ENCODE measurements at places on chromosomes 7 and 10.
A peak's percentile ranks its signal among the peaks of the same experiment; 100 is the strongest.

DNA sequence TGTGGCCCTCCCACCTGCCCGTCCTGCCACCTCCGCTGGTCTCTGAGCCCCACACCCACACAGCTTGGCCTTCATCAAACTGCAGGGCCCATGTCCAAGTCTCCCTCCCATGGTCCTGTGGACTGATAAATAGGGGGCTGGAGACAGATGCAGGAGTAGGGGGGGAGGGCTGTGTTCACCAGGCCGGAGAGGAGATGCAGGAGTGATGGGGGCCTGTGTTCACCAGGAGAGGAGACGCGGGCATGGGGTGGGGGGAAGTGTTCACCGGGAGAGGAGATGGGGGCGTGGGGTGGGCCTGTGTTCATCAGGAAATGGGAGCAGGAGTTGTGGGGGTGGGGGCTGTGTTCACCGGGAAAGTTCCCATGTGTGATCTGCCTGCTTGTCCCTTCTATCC lies 37.0 kb downstream of the JAKMIP3 start:
- no peak for DNase-seq

GRCh38 chr7:68440866-68441265 lies 1157.4 kb upstream of the AUTS2 start:
- no peak for DNase-seq

DNA sequence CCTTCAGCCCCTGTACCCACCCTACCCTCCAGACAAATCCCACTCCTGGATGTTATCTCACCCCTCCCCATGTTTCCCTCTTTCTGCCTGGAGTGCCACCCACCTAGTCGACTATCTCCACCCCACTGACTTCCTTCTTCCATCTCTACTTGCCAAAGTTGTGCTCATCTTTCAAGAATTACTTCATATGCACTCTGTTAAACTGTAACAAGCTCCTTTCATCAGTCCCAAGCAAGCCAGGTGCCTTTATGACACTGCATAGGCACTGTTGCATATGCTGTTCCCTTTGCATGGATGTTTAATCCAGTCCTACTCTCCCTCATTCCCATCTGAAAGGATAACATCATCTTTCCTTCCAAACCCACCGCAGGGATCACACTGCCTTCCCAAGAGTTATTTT lies 8.9 kb upstream of the CDK1 start:
- no peak for DNase-seq

- no peak for DNase-seq
Measured at GRCh38 chr10:36063396-36063795, 421.3 kb upstream of the FZD8 start.

GRCh38 chr10:61992671-61993668 lies 91.5 kb downstream of the ARID5B start:
- DNase-seq = peak; percentile 65

- DNase-seq = no peak
Measured at GRCh38 chr10:74982634-74982982, 128.8 kb upstream of the SAMD8 start.

- no peak for DNase-seq
Measured at GRCh38 chr10:99908512-99908911, 101.2 kb downstream of the DNMBP start.

DNA sequence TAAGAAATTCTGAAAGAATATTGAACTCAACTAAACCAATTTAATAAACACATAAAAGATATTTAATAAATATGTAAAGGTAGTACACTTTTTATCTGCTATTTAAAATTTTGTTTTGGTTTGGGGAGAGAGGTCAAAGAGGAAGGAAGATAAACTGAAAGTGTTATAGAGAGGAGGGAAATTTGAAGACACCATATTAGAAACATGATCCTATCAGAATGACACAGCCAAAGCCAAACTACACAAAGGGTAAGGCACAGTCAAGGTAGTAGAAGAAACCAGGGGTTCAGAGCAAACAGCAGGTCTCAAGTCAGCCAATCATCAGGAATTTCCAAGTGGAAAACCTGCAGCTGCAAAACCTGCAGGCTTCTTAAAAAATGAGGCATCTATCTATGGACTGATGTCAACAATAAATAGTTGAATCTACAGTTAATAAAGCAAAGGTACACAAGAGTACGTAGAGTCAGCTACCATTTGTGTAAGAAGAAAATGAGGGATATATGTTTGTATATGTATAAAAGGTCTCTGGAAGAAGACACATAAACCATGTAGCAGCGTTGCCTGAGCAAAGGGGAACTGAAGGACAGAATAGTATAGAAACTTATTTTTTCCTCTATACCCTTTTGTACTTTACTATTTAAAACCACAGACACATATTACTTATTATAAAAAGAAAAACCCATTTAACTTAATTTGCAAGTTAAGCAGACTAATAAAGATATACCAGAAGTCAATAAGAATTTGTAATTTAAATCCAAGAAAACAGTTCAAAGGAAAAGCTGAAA lies 10.0 kb downstream of the ZNF800 start:
- no peak for DNase-seq

GRCh38 chr10:70074165-70074564 lies 21.5 kb downstream of the MACROH2A2 start:
- DNase-seq = no peak

DNA sequence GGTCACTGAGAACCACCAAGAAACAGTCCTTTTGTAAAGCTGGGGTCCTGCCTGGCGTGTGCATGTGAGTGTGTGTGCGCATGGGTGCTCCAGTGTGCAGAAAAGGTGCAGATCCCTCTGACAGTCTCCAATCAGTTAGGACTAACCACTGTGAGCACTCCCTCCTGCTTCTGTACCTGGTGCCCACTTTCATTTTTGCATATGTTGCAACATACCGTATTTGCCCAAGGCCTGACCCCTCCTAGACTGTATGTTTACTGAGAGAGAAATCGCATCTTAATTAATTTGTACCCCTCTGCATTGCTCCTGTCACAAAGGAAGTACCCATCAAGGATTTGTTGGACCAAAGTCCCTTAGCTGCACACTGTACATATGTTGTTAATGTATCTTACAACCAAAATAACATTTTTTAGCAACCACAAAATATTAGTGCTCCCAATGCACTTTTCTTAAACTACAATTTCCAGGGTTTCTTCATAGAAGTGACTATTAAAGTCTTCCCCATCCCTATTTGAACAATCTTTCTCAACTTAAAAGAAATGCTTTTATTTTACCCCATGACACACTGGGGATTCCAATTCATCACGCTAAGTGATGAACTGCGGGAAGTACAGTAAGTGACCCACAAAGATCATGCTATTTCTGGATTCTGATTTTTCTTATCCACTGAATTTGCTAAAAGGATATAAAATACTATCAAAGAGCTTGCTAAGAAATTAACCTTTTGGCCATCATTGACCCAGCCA lies 16.6 kb downstream of the PAXIP1 start:
- DNase-seq = no peak

DNA sequence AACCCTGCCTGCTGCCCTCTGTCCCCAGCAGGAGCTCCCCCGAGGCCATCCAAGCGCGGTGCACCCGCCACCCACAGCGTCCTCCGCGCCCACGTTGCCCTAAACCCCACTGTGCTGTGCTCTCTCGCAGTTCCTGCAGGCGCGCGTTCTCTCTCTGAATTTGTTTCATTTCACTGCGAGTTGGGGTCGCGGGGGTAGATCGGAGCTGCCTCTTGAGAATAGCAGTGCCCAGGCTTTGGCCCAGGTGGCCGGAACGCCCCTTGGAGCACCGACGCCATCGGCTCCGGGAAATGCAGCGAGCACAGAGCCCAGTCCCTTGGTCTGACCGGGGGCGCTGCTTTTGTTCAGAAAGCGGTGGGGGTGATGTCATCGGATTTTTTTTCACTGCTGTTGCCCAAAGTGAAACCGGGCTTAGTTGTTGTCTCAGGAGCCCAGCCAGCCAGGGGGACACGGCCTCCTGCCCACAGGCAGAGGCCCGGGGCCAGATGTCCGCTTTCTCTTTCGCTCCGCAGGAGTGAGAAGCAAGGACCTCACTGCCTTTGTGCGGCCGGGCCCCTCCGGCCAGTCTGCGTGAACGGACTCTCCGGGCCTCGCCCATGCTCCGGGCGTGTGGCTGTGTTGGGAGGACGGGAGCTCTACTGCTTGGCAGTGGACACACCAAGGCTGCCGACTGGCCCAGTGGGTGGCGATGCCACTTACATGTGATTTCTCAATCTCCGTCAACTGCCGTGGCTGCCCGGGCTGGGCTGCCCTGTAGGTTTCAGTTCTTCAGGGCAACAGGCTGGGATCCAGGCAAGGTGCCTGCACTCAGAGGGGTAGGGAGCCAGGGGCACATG lies 43.1 kb downstream of the FOXK1 start:
- peak; percentile 24 for DNase-seq

GRCh38 chr10:15453926-15454325 lies 82.8 kb upstream of the FAM171A1 start:
- DNase-seq = no peak

DNA sequence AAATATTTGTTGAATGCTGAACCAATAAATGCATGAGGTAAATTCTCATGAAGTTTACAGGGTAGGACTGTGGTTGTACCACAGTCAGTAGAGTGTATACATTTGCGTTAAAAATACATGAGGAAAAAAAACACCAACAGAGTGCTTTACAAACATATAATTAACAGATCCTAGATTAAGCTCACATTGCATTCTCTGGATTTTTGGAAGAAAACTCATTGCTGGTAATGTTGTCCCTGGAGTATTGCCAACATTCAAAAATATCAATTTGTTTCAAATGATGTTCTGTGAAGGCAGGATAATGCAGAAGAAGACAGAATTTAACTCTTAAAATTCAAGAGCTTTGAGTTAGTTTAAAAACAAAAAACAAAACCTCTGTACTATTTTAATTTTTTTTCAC lies 95.5 kb downstream of the MBL2 start:
- DNase-seq = no peak

DNA sequence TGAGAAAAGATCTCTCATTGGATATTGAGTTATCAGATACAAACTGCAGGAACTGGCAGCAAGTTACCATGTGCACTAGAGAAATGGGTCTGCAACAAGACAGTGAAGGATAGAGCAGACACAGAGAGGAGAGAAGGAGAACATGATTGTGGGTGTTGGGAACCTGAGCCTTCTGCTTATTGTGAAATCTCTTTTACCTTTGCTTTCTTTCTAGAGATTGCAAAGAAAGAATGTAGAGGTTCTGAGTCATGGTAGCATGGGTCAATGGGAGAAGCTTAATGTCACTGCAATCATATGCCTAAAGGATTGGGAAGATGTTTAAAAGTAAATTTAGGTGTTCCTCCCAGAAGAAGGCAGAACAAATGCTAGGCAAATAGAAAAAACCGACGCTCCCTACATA lies 821.4 kb downstream of the CCSER2 start:
- no peak for DNase-seq

DNA sequence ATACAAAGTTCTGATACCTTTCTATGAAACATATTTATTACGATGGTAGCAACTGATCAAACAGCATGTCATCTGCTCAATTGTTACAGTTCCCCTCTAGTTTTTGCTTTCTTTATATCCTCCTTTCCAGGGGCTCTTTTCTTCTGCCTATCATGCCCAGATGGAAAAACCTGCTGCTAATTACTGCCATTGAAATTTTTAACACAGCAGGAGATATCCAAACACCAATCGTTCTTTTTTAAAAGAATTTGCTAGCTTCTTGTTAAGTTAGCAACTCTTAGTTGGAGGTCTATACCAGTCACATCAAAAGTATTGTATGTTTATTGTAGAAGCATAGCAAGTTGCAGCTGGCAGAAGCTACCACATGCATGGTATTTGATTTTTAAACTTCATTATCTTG lies 768.5 kb downstream of the NXPH1 start:
- DNase-seq = no peak

- no peak for DNase-seq
Measured at GRCh38 chr7:2945171-2945570, 98.5 kb downstream of the CARD11 start.

GRCh38 chr10:1608851-1609647 lies 128.3 kb downstream of the ADARB2 start:
- DNase-seq = no peak

- no peak for DNase-seq
Measured at GRCh38 chr7:139844779-139845442, 15.8 kb downstream of the TBXAS1 start.

- DNase-seq = no peak
Measured at GRCh38 chr7:99975782-99976521, at the start of gene AZGP1. Gene AZGP1, minus strand, starts transcription at chr7:99976031. Its CDS starts 11 bp downstream, at chr7:99976020.

- no peak for DNase-seq
Measured at GRCh38 chr10:29034592-29034991, 254.3 kb upstream of the LYZL1 start.

DNA sequence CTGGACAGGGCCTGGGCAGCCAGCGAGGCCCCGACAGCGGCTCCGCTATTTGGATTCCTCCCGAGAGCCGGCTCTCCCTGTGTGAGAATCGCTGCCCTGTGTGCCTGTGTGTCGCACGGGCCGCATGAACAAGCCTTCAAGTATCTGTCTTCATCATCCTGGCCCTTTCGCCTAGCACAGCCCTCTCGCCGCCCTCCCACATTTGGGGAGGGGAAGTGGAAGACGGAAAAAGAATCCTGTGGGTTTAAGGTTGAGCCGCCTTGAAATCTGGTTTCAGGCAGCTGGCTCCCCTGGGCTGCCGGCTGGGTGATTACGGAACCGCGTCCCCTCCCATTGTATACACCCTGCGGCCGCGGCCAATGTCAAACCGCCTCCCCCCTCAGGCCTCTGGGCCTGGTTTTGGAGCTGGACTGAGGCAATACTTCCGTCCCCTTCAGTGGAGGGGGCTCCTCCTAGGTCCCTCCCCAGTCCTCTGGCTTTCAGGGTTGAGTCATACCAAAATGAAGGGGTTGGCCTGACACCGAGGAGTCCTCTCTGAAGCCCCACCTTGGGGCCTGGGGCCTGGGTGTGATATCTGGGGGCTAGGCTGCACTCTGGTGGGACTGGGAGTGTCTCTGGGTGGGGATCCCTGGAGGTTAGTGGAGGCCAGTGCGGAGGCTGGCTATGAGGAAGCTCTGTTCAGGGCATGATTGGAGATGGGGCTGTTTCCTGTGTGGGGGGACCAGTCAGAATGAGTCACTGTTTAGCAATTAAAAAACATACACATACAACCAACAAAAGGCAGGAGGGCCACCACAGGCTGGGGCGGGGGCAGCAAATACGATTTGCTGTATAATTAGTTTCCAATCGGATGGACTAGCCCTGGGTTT lies 1.7 kb downstream of the TRIM8 start:
- DNase-seq = peak; percentile 82

DNA sequence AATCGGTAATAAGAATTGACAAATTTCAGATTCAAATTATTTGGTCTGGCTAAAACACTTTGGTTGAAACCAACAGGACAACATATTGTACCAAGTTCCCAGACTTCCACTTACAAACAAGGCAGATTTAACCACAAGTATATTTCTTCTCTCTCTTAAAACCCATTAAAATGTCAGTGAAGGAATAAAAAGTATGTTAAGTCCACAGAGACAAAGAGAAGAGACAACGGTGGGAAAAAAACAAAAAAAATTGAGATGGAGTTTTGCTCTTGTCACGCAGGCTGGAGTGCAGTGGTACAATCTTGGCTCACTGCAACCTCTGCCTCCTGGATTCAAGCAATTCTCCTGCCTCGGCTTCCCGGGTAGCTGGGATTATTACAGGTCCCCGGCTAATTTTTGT lies 16.3 kb downstream of the TM9SF3 start:
- no peak for DNase-seq
